Fibroblast of skin of left biceps (primary cell): ENCODE measurements at places on chromosomes 4 and X.

- no peak for DNase-seq
Measured at GRCh38 chr4:175530655-175531054, 281.4 kb downstream of the GPM6A start.

DNA sequence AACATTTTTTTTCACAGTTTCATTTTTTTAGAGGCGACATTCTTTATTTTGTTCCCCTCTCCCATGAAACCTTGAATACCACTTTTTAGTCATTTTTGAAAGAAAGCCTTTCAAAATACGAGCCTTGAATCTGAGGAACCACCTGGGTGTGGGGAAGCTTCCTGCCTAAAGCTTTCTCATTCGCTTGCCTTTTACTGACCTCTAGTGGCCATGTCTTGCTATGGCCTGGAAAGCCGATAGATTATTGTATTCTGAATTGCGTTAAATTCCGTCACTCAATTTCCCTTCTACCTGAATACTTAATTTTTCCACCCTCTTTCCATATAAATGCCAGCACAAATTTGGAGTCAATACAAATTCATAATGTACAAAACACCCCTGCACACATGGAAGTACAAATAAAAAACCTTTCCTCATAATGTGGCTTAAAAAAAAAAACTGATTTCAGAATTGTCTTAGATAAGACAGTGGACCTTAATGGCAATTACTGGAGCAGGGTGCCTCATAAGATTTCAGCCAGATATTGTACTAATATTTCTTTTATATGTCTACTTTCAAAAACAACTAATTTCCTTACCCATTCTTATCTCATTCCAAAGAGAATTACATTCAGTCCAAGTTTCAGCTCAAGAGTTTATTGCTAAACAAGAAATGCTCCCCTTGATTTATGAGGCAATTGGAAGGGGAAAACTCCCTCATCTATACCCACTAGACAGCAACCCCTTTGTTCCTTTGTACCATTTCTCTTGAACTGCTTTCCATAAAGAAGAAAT is 217.9 kb downstream of the CENPC start:
- peak; percentile 10 for DNase-seq

DNA sequence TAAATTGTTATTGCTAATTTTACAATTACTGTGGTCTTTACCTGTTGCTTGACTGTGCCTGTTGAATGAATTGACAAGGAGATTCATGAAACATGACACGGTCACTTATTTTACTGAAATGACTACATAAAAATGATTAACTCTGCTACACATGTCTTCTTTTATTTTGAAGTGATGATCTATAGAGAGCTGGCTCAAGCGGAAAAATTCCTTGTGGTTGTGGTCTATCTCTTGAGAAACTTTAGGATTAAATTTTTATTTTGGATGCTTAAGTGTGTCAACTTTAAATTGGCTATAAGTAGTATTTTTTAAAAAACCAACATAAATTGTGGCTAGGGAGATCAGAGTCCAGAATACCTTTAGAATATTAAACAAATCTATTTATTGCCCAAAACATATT is 131.8 kb upstream of the PITX2 start:
- DNase-seq, result peak; percentile 47

GRCh38 chr4:89800527-89801103 is 36.3 kb downstream of the SNCA start:
- no peak for DNase-seq

DNA sequence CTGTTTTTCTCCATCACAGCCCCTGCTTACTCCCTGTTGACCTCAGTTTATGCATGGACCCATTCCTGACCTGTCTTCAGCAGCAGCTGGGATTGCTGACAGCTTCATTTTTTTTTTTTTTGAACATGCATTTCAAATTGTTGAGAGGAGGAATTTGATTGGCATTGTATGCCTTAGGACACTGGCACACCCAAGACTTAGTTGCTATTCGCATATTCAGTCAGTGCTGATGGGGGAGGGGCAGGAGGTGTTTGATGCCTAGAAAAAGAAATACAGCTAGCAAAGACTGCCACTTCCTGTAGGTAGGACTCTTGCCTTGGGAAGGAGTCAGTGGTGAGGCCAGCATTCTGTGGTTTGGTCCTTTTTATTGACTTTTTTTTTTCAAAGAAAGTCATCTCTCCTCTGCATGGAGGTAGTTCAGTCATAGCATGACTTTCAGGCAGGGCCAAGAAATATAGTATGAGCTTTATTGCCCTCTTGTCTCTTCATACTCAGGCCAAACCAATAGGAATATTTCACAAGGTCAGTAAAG is 33.6 kb upstream of the XK start:
- DNase-seq, result no peak
